Fibroblast of the conjunctiva (primary cell): ENCODE measurements at places on chromosomes 2 and 18.
A peak's percentile ranks its signal among the peaks of the same experiment; 100 is the strongest.

- DNase-seq = no peak
Measured at GRCh38 chr2:2825062-2825461, 494.0 kb upstream of the MYT1L start.

DNA sequence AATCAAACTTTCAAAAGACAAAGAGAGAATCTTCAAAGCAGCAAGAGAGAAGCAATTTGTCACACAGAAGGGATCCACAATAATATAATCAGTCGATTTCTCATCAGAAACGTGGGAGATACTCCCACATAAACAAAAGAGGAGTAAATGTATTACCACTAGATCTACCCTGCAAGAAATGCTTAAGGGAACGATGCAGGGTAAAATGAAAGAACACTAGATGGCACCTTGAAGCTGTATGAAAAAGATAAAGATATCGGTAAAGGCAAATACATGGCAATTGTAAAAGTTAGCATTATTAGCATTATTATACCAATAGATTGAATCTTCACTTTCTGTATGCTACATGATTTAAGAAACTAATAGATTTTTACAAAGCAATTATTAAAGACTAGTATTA, 677.0 kb downstream of the SUCLG1 start:
- no peak for DNase-seq

DNA sequence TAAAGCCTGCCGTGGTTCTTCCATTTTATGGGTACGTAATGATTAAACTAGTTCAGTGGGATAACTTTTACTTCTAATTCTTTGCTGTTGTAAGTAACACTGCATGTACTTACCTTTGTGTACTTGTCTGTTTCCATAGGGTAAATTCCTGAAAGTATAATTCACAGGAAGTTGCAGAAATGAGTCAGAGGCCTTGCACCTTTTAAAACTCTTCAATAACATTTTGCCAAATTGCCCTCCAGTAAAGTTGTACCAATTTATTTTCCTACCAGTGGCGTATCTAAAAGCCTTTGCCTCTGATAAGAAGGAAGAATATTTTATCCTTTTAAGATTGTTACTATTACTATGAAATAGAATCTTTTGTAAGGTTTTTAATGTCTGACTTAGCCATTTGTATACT, 65.1 kb downstream of the CAB39 start:
- no peak for DNase-seq

GRCh38 chr2:203763938-203764664, 57.7 kb downstream of the CD28 start:
- no peak for DNase-seq

DNA sequence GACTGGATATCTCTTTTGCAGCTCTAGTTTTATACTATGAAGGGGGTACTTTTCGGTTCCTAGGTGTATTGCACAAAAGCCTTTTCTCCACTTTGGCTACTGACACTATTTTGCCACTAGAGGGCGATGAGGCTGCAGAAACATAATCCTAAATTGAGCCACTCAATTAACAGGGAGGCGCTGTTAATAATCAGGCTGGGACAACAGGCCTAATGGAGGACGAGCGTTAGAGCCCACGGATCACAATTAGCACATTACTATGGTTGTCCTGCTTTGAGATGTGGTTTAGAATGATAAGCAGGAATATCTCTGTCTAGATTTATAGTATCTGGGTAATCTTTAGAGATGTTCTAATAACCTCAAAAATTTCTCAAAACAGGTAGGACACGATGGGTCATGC, 62.2 kb upstream of the PMAIP1 start:
- DNase-seq = peak; percentile 49

- peak; percentile 55 for DNase-seq
Measured at GRCh38 chr2:45652090-45653031, 886 bp downstream of the PRKCE start.

GRCh38 chr2:23449413-23449812, 64.4 kb downstream of the KLHL29 start:
- DNase-seq = no peak

DNA sequence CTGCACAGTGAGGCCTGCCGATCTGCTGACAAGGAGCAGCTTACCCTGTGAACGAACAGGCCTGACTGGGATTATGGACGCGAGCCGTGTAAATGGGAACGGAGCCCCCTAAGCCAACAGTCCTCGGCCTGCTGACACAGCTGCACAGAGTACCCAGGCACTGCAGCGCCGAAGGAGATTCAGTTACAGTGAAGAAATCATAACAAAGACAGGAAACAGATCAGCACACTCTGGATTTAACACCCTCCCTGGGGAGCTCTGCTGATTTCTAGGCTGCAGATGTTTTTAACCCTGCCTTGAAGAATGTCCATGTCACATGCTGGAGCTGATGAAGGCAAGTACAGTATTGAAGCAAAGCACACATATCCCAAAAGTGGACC, 43.4 kb downstream of the COLEC12 start:
- peak; percentile 92 for DNase-seq

DNA sequence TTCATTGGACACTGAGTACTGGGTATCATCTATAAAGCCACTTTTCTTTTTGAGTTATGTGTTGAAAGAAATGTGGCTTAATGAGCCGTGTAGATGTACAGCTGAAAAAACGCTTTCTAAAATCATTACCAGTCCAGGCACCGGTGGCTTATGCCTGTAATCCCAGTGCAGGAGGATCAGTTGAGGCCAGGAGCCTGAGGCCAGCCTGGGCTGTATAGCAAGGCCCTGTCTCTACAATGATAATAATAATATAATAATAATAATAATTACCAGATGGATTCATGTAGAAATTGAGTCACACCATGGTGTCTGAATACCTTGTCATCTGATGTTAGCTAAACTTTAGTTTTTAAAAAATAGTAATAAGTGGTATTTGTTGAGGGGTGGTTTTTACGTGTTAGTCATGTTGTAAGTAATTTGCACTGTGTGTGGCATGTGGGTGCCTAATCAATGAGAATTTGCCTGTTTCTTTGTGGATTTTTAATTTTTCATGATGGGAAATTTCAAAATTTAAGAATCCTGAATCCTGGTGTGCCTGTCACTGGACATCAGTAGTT, 30.1 kb downstream of the NCK2 start:
- DNase-seq = no peak
